Pancreas (tissue), 10 donors: ENCODE measurements at places on chromosomes 3 and 15. TPM values are rescaled to one million over a fixed set of nuclear protein-coding genes. Genes with fewer than 3 reads are reported as not detected.

- no peak overlapping the region for H3K4me3 ChIP-seq
- no peak overlapping the region for H3K27ac ChIP-seq
- no peak for DNase-seq
- H3K36me3 ChIP-seq, result peaks cover 14% of the 10 kb centered on the region
- H3K4me1 ChIP-seq, result peaks cover 6% of the 10 kb centered on the region
Measured at GRCh38 chr3:172328282-172328681, 120.0 kb downstream of the GHSR start.

DNA sequence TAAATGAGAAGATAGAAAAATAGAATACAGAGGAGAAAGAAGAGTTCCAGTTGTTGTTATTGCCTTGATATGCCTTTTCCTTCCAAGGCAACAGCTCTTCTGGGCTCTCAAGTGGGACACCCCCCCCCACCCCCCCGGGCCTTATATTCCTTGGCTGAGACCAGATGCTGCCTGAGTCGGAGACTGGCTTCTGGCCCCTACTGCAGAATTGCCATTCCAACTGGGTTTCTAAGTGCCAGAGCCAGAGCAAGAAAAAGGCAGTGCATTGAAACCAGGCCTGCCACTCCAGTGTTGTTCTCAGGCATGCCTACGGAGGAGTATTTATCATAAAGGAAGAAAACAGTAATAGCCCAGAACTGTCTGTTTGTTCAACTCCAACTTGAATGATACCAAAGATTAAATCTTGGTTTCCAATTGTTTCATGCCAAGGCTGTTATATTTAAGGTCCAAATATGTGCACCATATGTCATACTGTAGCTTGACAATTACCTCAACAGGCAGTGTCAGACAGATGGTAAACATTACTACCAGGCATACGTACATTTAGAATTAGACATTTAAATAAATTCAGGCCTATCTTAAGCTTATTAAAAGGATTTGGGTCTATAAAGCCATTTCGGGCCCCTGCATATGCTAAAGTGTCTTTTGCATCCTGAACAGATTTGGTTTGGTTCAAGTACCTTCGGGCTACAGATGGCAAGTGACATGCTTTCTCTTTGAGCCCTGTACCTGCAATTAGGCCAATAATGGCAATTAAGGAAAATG is 209.9 kb upstream of the SEMA6D start:
- no peaks in the 10 kb centered on the region for H3K4me1 ChIP-seq
- H3K4me3 ChIP-seq, result no peak overlapping the region
- no peak overlapping the region for H3K27ac ChIP-seq
- H3K36me3 ChIP-seq, result no peaks in the 10 kb centered on the region

DNA sequence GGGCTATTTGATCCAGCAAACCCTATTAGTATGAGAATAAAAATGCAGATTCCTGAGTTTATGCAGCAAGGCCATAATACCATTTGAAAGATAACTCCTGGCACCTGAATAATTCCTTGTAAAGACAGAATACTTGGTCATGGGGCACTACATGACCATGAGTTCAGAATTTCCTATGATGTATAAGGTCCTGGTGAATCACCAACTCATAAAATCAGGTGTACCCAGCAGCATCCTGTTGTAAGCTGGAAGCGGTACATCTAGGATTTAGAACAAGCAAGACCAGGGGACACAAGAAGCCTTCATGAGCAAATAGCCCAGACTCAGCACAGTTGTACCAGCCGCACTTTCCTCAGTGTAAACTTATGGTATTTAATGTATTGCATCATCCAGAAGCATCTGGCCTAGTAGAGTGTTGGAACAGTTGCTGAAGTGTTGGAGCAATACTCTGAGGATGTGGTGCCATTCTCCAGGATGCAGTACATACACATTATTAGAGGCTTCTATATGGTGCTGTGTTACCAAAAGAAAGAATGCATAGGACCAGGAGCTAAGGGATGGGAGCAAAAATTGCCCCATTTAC is 233.4 kb downstream of the SQOR start:
- no peaks in the 10 kb centered on the region for H3K27me3 ChIP-seq
- no peak overlapping the region for H3K27ac ChIP-seq
- H3K36me3 ChIP-seq, result no peaks in the 10 kb centered on the region

DNA sequence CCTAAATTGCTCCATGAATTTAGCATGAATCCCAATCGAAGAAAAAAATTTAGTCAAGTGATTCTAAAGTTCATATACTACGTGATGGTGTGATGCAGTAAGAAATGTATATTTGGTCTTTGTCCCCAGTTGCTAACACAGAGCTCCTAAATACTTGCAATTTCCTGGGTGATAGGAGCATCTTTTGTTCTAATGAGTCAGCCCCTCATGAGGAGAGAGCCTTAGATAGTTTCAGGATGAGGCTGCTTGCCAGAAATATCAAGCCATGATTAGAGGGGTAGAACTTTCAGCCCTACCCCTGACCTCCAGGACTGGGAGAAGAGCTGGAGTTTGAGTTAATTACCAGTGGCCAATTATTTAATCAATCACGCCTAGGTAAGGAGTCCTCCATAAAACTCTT is 170.2 kb downstream of the PDE8A start:
- H3K27ac ChIP-seq, result no peak overlapping the region
- H3K27me3 ChIP-seq, result no peaks in the 10 kb centered on the region
- no peak for DNase-seq
- H3K4me3 ChIP-seq, result no peak overlapping the region
- no peaks in the 10 kb centered on the region for H3K36me3 ChIP-seq
- no peaks in the 10 kb centered on the region for H3K4me1 ChIP-seq

DNA sequence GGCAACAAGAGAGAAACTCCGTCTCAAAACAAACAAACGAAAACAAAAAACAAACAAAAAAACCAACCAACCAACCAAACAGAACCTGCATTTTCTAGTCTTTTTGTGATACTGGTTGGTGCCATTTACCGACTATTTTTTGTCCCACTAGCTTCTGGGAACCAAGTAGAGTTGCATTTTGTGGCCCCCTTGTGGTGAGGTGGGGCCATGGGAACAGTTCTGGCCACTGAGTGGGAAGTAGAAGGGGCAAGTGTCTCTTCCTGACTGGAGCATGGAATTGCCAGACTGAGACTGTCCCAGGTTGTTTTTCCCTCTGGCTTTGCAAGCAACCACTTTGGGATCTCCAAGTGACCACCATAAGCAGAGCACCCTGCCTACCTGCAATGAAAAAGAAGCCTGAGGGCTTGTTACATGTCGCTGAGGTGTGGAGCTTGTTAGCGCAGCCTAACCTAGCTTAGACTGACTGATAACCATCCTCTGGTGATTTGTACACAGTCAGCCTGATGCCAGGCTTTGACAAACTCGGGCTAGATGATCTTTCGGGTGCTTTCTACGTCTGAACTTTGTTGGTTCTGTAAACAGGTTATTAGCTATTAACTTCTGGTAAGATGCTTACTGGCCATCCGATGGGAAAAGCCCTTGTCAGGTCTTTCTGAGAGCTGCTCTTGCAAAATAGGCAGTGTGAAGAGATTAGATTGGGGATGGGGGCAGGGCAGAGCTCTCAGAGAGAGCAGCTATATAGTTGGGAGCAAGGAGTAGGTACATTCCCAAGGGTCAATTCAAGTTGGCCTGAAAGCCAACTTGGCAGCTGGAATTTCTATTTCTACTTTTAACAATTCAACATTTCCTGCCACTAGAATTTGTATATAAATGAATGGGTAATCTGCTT is 172.2 kb downstream of the SSR3 start:
- H3K4me1 ChIP-seq, result no peaks in the 10 kb centered on the region
- no peaks in the 10 kb centered on the region for H3K27me3 ChIP-seq
- H3K36me3 ChIP-seq, result no peaks in the 10 kb centered on the region
- no peak overlapping the region for H3K4me3 ChIP-seq
- DNase-seq, result no peak

DNA sequence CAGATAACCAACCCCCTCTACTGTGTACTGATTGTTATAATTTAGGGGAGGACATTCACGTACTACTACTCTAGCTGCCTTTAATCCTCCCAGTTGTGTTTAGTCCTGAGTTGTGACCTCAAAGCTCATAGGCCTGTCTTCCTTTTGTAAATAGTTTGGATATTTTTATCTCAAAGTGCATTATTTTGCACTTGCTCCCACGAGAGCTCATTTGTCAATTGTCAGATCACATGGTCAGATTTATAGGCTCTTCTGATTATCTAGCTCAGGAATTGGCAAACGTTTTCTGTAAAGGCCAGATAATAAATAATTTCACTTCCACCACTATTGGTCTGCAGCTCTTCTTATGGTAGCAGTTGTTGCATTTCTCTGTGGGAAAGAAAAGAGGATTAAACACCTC is 14.4 kb upstream of the SLC30A4 start:
- no peak for DNase-seq
- no peaks in the 10 kb centered on the region for H3K27me3 ChIP-seq
- H3K27ac ChIP-seq, result no peak overlapping the region

- no peak overlapping the region for H3K27ac ChIP-seq
- H3K4me1 ChIP-seq, result no peaks in the 10 kb centered on the region
- H3K4me3 ChIP-seq, result no peak overlapping the region
- no peak for DNase-seq
- H3K27me3 ChIP-seq, result no peaks in the 10 kb centered on the region
Measured at GRCh38 chr15:74635228-74635627, 19.6 kb downstream of the CLK3 start.

Gene NLGN1
- 0.99 TPM for polyA plus RNA-seq
